Type B pancreatic cell (in vitro differentiated cells): ENCODE measurements at places on chromosomes 13 and 19. TPM values are rescaled to one million over a fixed set of nuclear protein-coding genes. Genes with fewer than 3 reads are reported as not detected.
A peak's percentile ranks its signal among the peaks of the same experiment; 100 is the strongest.

Gene IFNL1
- not detected in 2 replicates for total RNA-seq

Gene RASIP1
- total RNA-seq: 1.9 and 4.6 TPM in 2 replicates

Gene ZNF304
- 12.1 and 12.2 TPM in 2 replicates for total RNA-seq

Gene NUDT15
- total RNA-seq: 19.4 and 22.6 TPM in 2 replicates

Gene CCDC169
- 2.0 and 3.2 TPM in 2 replicates for total RNA-seq

Gene PGLYRP1
- not detected in 2 replicates for total RNA-seq

Gene CEBPG
- 28.7 and 30.1 TPM in 2 replicates for total RNA-seq

Gene PIP5K1C
- total RNA-seq: 35.9 and 44.5 TPM in 2 replicates

DNA sequence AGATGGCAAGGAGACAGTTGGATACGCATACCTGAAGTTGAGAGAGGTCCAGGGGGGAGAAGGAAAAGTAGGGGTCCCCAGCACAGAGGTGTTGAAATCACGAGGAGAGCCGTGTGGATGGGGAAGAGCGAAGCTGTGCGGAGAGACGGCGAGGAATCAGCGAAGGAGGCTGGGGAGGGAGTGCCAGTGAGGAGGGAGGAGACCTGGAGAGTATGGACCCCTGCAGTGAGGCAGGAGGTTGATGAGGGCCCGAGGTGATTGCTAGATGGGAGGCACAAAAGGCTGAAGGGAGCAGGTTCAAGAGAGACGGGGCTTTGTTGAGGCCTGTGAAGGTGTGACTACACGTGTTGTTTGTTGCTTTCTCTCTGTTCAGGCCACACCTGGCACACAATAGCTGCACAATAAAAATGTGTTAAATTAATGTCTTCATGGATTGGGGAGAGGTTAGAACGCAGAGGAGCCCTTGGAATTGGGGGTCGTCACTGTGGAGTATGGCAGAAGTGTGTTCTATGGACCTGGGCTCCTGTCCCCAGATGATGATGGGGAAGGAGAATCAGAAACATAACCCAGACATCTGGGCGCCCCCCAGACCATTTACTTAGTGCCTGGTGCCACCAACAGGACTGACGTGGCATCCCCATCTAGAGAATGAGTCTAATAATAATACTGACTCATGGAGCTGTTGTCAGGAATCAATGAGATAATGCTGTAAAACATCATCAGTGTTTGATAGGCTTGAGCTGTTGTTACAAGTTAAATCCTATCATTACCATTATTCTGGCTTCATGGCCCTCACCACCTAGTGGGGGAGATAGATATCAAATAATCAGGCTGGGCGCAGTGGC is 137.5 kb downstream of the SIPA1L3 start:
- DNase-seq: no peak

GRCh38 chr13:24500977-24501376 is 11.6 kb downstream of the PARP4 start:
- DNase-seq: no peak

DNA sequence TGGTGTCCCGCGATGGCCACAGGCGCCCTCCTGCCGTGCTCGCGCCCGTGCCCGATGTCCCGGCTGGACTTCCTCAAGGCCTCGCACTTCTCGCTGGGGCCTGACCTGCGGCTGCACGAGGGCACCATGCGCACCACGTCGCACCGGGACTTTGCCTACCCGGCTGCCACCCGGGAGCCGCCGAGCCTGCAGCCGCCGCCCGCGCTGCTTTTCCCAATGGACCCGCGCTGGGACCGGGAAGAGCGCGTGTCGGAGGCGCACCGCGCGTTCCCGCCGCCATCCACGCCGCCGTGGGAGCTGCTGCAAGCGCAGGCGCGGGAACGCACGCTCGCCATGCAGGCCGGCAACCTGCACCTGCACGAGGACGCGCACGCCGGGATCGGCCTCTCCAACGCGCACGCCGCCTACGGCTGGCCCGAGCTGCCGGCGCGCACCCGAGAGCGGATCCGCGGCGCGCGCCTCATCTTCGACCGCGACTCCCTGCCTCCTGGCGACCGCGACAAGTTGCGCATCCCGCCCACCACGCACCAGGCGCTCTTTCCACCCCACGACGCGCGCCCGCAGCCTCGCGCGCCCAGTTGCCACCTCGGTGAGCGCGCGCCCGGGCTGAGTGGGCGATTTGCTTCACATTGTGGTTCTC is 12.1 kb upstream of the PEX11G start:
- DNase-seq: peak; percentile 88

- no peak for DNase-seq
Measured at GRCh38 chr19:31545777-31546176, 196.5 kb upstream of the TSHZ3 start.

- DNase-seq: no peak
Measured at GRCh38 chr19:49098795-49099194, 13.5 kb downstream of the SNRNP70 start.

DNA sequence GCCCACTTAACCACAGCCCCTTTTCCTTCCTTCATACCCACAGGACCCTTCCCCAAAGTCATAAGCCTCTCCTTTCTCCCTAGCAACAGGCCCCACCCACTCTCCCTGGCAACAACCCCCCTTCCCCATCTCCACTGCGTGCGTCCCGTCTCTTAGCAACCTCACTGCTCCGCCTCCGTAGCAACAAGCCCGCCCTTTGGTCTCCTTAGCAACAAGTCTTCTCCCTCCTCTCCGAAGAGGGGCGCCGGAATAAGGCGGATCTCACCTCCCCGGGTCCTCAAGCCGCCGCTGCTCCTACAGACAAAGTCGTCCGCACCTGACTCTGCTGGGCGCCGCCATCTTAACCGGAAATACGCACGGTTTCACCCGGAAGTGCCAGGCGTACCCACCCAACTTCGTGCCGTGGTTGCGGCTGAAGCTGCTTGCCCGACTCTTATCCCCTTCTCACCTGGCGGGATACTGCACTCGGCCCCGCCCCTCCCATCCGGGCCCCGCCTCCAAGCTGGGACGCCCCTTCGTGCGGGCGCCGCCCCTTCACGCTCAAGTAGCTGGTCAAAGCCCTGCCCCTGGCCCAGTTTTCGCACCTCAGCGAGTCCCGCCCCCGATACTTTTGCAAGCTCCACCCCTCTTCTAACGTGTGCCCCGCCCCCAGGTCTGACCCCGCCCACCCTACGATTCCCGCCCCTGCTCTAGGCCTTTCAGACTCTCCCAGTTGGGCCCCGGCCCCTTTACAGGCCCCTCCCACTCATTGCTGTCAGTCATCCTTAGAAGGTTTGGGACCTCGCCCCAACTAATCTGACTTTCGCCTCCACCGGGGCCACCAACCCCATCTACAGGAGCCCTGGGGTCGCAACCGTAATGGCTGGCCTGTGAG is at the start of gene HSPBP1:
Gene HSPBP1, minus strand, starts transcription at position 341 of the 874 bp plus-strand sequence. CDS start 502 bp downstream, outside the sequence.
- peak; percentile 97 for DNase-seq

DNA sequence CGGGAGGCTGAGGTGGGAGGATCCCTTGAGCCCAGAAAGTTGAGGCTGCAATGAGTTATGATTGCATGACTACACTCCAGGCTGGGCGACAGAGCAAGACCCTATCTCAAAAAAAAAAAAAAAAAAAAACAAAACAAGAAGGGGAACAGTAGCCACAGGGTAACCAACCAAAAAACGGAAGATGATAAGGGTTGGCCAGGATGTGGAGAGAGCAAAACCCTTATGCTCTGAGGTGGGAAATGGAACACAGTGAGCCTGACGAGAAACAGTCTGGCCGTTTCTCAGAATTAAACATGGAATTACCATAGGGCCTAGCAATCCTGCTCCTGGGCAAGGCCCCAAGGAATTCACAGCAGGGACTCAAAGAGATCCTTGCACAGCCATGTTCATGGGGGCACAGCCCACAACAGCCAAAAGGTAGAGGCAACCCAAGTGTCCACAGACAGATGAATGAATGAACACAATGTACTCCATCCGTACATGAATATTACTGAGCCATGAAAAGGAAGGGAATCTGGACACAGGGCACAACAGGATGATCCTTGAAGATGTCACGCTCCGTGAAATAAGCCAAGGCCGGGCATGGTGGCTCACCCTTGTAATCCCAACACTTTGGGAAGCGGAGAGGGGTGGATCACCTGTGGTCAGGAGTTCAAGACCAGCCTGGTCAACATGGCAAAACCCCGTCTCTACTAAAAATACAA is 11.3 kb downstream of the NMRK2 start:
- DNase-seq: no peak

DNA sequence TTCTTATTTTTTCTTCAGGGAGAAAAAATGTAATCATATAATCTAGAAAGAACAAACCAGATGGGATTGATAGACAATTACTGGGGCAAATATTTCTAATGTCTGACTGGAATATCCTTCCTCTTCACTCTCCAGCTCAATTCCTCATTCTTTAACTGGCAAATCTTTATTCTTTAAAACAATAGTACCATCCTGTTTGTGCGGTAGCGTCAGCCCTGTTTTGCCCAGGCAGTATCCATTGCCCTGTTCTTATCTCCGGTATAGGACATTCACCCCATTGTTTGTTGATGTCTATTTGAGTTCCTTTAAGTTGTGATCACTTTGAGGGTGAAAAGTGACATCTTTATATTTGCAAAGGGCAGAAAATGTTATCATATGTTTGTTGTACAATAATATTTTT is 185.4 kb downstream of the POSTN start:
- no peak for DNase-seq

DNA sequence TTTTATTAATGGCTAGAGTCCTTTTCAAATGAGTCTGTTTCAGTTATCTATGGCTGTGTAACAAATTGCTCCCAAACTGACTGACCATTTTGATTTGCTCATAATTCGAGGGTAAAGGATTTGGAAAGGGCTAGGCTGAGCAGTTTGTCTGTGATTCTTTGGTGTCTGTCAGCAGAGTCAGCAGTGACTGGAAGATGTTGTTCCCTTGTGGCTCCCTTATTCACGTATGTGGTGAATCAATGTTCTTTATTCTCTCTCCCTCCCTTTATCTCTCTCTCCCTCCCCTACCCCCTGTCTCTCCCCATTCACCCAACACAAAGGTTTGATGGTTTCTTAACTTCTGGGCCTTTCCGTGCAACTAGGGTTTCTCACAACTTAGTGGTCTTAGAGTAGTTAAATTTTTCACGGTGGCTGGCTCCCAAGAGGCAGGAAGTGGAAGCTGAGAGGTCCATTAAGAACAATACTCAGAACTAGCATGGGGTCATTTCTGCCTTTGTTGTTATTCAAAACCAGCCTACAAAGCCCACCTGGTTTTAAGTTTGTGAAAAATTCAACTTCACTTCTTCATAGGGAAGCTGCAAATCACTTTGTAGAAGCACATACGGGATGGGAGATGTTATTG is 772.5 kb upstream of the SLITRK1 start:
- DNase-seq: no peak

GRCh38 chr13:58977085-58977484 is 1186.6 kb downstream of the DIAPH3 start:
- no peak for DNase-seq

- no peak for DNase-seq
Measured at GRCh38 chr13:84563611-84564010, 681.3 kb upstream of the SLITRK1 start.

DNA sequence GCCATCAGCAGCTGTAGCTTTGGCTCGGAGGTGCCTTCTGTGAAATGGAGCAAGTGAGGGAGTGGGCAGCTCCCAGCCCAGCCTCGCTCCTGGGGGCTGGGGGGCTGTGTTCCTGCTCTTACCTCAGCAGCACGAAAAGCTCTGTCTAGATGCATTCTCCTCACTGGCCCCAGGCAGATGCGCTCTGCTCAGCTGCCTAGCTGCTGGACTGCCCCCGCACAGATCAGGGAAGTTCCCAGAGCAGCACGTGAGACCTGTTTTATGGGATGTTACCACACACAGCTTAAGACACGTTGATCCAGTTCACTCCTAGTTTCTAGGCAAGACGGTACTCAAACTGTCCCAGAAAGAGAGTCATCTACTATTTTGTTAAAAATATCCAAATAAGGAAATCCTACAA is 13.6 kb downstream of the LCP1 start:
- DNase-seq: no peak

DNA sequence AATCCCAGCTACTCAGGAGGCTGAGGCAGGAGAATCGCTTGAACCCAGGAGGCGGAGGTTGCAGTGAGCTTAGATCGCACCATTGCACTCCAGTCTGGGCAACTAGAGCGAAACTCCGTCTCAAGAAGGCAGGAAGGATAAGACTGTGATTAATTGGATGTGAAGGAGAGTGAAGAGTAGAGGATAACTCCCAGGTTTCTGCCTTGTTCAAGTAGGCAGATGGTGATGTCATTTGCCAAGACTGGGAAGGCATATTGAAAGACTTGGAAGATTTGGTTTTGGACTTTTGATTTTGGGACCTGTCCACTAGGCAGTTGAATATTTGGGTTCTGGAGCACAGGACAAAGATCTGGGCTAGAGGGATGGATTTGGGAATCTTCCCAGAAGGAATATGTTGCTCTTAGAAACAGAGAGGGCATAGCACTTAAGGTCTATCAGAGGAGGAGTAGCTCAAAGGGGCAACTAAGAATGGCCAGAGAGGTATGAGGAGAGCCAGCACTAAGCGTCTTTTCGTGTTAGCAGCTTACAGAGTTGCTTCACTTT is 20.0 kb downstream of the GARRE1 start:
- no peak for DNase-seq

DNA sequence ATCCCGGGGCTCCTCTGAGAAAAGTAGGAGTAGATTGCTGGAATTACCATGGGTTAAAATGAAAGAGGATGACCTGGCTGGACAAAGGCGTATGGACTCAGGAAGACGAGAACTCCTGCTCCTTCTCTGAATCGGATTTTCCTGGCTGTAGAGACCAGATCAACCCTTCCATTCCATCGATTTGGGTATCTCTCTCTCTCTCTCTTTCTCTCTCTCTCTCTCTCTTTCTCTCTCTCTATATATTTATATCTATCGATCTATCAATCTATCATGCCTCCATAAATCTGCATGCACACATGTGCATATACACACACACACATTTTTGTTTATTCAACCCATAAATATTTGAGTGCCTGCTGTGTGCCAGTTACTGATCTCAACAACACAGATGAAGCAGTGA is 234.9 kb downstream of the LMO7 start:
- DNase-seq: no peak

DNA sequence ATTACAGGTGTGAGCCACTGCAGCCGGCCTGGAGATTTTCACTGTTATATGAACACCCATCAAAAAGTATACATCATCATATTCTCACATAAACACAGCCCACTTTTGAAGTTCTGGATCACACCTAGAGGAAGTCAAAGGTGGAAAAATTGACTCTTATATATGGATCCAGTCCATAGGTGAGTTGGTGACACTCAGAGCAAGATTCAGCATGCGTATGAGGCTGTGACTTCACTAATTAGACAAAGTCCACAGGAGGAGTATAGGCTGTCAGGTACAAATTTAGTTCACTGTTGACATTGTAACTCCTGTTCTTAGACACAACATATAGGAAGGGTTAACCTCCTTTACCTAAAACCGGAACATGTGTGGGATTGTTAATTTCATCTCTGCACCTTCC is 31.4 kb upstream of the ZNF254 start:
- no peak for DNase-seq
